GM19239 (cell line): ENCODE measurements at places on chromosomes 13 and 19.
A peak's percentile ranks its signal among the peaks of the same experiment; 100 is the strongest.

DNA sequence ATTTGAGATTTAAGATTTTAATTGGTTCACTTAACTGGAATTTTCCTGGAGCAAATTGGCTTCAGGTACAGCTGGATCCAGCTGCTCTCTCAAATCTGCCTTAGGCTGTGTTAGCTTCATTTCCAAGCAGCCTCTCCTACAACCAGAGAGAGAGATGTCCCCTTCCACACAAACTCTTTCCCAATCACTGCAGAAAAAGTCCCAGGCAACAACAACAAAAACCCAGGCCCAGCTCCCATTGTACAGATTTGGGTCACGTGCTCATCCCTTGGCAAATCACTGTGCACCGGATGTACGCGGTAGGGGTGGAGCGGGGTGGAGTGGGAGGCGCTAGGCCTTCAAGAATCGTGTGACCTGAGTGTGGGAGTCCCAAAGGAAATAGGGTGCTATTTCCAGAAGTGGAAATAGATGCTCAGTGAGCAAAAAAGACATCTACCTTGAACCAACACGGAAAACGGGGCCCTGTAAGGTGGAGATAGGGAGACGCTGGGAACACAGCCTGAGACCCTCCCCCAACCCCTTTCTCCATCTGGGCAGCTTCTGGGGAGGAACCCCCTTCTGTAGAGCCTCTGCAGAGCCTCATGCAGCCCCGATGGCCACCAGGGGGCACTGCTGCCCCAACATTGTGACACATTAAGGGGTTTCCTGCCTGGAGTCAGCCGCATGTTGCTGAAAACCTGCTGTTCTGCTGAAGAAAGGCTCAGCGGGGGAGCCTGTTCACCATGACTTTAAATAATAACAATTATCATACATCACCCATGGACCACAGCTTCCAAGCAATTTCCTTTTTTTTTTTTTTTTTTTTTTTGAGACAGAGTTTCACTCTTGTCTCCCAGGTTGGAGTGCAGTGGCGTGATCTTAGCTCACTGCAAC lies 25.4 kb downstream of the HPN start:
- peak; percentile 95 for DNase-seq

DNA sequence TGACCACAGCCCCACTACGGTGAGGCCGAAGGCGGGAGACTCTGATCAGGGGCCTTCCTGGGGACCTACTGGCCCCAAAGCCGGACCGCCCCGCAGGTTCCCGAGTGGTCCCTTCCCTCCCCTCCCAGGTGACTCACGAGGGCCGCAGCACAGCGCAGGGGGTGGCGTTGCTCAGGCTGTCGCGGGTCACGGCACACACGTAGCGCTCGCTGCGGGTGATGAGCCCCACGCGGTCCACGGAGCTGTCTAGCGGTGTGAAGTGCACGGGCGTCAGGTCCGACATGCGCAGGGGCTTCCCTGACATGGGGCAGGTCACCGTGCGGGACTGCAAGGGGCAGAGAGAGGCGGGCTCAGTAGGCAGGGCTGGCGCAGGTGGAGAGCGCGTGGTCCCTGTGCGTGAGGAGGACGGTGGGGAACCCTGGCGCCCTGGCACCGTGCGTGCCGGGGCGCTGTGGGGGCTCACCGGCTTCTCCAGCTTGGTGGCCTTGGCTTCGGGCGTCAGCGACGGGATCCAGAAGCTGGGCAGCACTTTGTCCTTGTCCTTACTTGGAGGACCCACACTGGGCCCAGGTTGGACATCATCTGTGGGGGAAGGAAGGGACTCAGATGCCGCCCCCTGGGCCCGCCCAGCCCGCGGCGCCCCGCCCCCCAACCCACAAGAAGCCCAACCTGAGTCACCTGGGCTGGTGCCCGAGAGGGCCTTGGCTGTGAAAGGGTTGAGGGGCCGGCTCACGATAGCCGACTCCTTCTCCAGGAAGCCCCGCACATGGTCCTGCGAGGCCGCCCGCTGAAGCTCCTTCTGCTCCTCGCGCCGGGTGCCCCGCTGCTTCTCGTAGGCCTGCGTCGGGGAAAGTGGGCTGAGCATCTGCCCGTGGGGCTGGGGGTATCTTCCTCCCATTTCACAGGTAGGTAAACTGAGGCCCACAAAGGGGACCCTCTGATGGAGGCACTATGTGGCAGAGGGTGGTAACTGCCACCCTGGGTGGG lies 23.7 kb downstream of the NOSIP start:
- DNase-seq = no peak

GRCh38 chr13:27035892-27036235 lies 135.7 kb downstream of the USP12 start:
- no peak for DNase-seq

DNA sequence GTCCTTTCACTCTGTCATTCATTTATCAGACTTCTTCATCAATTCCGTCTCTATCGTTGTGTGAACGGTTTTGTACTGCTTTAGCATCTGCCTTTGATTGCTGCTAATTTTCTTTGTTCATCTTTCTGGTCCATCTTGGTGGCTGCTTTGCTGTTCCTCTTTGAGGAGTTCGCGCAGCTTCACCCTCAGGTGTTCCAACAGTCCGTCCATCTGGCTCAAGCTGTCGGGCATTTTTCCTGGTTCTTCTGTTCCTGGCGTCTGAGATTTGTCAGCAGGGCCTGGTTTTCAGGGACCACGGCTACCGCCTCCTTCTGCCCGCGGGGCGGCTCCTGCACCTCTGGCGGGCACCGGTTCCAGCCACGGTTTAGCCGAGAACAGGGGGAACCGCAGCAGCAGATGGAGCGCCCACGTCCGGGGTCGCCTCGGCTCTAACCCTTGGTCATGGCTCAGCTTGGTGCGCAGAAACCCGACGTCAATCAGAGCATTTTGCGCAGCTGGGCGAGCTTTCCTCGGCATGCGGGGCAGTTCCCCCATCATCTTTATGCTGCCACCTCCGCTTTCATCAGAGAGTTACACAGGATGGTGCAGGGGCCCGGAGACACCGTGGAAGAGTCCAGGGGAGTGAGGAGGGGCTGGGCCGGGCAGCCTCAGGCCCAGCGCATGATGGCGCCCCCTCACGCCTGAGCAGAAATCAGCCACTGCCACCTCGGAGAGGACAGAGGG lies 89.5 kb downstream of the ZNF100 start:
- no peak for DNase-seq

GRCh38 chr13:56909896-56910600 lies 230.7 kb upstream of the PRR20A start:
- DNase-seq = no peak

DNA sequence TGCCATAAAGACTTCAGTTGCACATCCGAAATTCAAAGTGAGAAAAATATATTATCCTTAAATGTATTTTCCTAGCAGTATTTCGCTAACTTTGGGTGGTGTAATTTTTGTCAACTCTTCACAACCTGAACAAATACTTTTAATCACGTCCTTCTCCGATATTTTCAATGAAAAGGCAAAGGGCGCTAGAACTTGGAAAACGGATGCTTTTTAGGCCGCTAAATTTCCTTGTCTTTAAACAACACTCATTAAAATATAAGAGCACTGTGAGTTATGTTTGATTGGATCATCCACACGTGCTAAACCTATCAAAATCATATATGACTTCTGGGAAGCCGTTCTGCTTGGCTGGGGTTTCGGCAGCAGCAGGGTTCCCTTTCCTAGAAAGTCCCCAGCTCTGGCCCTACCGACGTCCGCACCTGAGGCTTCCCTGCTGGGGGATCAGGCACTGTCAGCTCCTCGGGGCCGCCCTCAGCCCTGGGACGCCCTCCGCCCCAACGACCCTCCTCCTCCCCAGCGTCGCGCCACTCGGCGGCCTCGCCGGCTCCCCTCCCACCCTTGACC lies 462 bp upstream of the MPHOSPH8 start:
- DNase-seq = no peak
